ENCODE measurements at places on chromosomes 6 and 20.
A peak's percentile ranks its signal among the peaks of the same experiment; 100 is the strongest.

- no peak for DNase-seq
Observed at GRCh38 chr20:45359069-45359405, 3.9 kb upstream of the SYS1 start.

DNA sequence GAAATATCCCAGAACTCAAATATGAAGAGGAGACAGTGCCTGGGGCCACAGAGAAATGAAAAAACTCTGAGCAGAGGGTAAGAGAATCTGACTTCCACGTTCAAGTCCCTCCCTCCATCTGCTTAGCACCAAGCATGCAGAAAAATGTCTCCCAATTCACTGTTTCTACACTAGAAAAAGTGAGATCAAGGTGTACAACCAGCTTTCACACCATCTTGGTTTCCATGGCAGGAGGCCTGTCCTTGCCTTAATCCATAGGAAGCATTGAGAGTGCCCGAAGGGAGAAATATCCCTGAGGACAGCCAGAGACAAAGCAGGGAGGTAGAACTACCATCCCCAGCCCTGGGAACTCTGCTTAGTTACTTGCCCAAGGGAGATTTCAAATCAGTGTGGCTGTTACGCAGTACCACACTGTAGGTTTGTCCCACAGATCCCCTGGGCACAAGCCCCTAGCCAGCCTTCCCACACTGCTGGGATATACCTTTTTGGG is 82.9 kb downstream of the SCML4 start:
- DNase-seq, result no peak

DNA sequence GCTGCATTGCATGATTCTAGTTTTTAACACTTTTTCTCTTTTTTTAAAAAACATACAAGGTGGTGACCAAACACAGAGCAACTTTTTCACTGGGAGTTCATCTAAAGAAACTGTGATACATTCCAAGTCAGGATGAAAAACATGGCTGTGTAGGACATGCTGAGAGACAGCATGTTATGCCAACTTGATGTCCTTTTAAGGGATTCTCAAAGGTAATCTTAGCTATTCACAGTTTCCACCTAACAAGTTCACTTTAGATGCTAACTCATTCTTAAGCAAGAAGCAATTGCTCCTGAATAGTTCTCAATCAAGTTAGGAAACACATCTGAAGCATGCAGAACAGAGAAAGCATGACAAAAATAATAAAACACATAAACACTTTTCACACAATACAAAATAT is 3.3 kb downstream of the ASCC3 start:
- no peak for DNase-seq

GRCh38 chr6:80133020-80133419 is 26.5 kb downstream of the BCKDHB start:
- DNase-seq, result peak; percentile 82

- DNase-seq, result no peak
Observed at GRCh38 chr6:161271343-161272030, 2.4 kb downstream of the AGPAT4 start.

GRCh38 chr6:57265755-57266221 is 43.7 kb upstream of the RAB23 start:
- DNase-seq, result no peak

GRCh38 chr20:24389686-24390085 is 79.7 kb upstream of the SYNDIG1 start:
- DNase-seq, result no peak

GRCh38 chr20:42111349-42111748 is 493.2 kb upstream of the CHD6 start:
- DNase-seq, result no peak

- no peak for DNase-seq
Observed at GRCh38 chr6:31125586-31126363, 5.5 kb upstream of the CDSN start.

- no peak for DNase-seq
Observed at GRCh38 chr6:107110200-107110599, 5.1 kb downstream of the BEND3 start.

DNA sequence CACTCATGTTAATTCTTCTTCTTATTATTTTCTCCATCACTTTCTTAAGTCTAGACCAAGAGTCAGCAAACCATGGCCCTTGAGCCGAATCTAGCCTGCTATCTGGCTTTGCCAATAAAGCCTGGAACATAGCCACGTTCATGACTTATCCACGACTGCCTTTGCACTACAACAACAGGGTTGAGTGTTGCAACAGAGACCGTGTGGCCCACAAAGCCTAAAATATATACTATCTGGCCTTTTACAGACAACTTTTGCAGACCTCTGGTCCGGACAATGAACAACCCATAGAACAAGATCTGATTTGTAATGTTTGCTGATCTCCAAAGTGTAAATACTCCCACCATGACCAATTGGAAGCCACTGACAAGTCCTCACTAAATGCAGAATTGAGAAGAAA is 140.5 kb upstream of the CDYL start:
- no peak for DNase-seq

DNA sequence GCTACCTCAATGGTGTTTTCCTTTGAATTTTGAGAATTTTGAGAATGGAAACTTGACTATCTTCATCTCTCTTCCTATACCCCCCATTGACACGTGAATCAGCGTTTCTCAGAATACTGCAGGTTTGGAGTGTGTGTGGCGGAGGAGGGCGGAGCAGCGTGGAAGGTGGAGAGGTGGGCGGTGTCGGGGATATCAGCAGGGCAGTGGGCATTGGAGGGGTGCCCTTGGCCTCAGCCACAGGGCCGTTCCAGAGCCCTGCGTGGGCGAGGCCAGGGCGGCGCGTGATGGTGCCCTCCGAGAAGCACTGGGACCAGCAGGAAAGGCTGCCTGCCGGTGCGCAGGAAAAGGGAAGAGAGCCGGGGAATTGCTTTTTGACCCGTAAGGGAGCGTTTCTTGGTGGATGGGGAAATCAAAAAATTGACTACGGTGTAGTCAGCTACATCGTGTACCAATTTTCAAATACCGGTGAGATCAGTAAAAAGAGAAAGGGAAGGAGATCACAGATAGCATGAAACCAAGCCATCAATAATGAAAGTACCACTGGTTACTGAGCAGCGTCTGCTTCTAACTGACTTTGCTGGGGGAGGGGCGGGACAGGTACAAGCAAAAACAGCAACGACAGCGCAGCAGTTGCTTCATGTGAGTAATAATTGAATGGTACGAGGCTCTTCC is 82.7 kb upstream of the DUSP22 start:
- DNase-seq, result no peak

DNA sequence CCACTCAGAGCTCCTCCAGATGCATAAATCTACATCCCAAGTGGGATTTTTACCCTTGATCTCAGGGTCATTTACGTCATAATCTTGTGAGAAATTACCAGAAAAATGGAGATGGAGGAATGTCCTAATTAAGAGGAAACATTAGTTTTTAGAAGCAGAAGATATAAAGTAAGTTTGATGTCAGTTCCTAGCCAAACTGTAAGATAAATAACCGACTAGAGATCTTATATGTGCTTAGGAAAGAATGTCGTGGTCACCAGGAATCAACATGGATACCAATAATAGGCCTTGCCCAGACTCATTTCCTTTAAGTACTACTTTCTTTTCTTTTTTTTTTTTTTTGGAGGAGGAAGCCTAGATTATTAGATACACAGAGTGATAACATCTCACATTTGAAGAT is 186.9 kb downstream of the UTRN start:
- peak; percentile 31 for DNase-seq

GRCh38 chr6:116016846-116017545 is 43.7 kb downstream of the FRK start:
- DNase-seq, result no peak

DNA sequence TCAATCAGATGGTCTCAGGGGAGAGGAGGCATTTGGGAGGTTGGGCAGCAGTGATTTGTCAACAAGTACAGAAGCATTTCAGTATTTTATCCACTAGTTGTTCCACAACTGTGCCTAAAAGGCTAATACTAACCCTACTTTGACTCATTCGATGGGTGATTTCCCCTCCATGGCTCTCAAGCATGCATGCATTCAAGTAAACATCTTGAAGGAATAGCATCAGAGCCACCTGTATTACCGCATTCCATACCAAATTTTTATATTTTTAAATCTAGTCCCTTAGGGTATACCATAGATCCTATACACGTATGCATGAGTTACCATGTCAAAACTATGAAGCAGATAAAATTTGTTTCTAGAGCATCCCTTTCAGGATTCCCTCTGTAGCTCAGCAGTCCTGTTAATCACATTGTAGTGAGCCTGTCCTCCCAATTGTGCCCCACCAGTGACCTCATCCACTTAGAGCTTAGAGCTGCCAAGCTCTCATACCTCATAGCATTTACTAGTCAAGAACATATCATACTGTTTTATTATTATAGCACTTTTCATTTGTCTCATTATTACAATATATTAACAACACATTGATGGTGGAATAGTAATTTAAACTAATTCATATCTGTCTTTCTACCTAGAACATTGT is 213.8 kb downstream of the LAMA2 start:
- DNase-seq, result no peak

- no peak for DNase-seq
Observed at GRCh38 chr6:106773522-106773921, 144.1 kb downstream of the QRSL1 start.

GRCh38 chr20:62361799-62362589 is 5.1 kb downstream of the LAMA5 start:
- DNase-seq, result no peak

DNA sequence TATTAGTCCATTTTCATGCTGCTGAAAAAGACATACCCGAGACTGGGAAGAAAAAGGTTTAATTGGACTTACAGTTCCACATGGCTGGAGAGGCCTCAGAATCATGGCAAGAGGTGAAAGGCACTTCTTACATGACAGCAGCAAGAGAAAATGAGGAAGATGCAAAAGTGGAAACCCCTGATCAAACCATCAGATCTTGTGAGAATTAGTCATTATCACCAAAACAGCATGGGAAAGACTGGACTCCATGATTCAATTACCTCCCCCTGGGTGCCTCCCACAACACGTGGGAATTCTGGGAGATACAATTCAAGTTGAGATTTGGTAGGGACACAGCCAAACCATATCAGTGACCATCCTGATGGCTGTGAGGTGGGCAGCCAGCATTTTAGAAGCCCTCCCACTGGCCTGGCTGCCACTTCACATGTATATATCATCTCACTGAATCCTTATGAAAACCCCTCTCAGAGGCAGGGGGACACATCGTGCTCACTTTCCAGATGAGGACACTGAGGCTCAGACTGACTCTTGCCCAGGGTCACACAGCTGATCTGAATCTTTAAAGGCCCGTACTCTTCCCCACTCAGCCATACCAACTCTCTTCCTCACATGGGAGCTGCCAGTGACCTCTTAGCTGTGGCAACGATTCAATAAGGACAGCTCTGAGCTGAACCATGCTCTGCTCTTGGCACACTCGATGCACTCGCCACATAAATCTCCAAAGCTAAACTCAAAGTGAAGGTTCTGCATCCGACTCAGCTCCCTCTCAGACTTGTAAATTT is 25.7 kb downstream of the BMP7 start:
- no peak for DNase-seq

GRCh38 chr6:18753076-18753475 is 365.9 kb downstream of the RNF144B start:
- no peak for DNase-seq

DNA sequence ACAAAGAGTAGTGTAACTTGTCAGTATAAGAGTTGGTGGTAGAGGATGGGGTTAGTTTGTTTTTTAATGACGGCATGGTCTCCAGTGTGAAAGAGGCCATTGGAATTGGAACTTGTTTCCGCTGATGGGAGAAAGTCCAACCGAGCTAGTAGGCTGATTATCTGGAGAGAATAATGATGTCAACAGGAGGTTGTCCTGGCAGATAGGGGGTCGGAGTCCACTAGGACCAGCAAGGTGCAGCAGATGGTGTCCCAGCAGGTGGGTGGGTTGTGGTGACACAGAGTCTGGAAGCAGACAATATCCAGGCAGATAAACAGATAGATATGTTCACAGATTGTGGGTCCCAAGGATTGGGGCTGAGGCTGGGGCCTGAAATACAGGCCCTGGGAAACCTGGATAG is 35.1 kb downstream of the PKIB start:
- no peak for DNase-seq

GRCh38 chr6:158531970-158532369 is 27.9 kb upstream of the TMEM181 start:
- no peak for DNase-seq

- no peak for DNase-seq
Observed at GRCh38 chr6:75794954-75795739, 46.1 kb downstream of the MYO6 start.

DNA sequence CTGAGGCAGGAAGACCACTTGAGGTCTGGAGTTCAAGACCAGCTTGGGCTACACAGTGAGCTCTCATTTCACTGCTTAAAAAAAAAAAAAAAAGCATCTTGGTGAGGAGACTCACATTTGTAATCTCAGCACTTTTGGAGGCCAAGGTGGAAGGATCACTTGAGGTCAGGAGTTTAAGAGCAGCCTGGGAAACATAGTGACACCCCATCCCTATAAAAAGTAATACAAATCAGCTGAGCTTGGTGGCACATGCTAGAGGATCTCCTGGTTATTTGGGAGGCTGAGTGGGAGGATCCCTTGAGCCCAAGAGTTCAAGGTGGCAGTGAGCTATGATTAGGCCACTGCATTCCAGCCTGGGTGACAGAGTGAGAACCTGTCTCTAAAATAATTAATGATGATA is 29.4 kb upstream of the SYNCRIP start:
- no peak for DNase-seq

DNA sequence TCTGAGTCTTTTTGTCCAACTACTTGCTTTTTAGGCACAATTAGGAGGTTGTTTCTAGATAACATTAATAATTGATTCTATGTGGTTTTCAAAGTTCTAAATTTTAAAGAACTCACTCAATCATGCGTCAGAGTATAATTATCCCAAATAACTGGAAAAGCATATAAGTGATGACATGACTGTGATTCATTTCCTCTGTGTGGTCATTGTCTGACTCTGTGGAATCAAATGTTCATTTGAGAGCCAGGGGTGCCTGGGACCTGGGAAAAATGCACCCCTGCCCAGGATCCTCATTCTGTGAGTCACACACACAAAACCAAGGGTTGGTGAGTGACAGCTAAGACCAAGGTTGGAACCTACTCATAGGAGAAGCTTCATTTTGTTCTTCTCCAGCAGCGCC is 127.1 kb upstream of the MLIP start:
- peak; percentile 65 for DNase-seq

- DNase-seq, result no peak
Observed at GRCh38 chr6:35025232-35026188, 115.6 kb downstream of the TCP11 start.

DNA sequence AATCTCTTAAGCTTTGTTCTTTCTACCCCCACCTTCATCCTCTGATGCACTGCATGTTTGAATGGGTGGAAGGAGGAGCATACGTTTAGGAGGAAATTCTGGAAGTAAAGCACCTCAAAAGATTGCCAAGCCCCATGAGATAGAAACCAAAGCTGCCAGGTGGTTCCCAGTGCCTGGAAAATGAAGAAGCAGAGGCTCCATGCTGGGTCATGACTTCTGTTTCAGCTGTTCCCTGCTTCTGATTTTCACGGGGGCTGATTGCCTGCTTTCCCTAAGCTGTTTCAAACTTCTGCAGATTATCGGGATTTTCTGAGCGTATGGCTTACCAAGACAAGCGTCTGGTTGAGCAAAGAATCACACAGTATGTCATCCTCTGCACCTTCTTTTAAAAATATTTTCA is 87.5 kb upstream of the SYNDIG1 start:
- DNase-seq, result no peak

Data from fibroblast of skin of left biceps (primary cell).